Activated T-helper 1 cell treated with Interleukin-2 at 50 U/mL for 16 hours (primary cell): ENCODE measurements at places on chromosomes 6 and 20.

GRCh38 chr6:97405818-97406409, 122.9 kb upstream of the MMS22L start:
- no peak for DNase-seq

DNA sequence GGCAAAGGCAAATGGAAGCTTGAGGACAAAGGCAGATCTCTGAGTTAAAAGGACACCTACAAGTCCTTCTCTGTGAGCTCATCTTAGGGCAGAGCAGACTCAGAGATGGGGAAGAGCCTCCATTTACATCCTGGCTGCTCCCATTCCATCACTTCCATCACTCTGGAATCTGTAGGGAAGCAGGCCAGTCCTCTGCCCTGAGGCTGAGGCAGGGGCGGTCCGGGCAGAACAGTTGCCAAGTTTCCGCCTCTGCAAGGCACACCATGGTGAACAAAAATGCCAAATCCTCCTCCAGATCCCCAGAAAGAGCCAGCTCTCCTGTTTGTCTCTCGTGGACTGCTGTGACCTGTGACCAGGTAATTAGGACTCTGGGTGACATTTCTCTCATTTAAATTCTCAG, 209.6 kb upstream of the SSTR4 start:
- DNase-seq: no peak

GRCh38 chr20:37492945-37493344, 28.1 kb upstream of the NNAT start:
- DNase-seq: no peak

DNA sequence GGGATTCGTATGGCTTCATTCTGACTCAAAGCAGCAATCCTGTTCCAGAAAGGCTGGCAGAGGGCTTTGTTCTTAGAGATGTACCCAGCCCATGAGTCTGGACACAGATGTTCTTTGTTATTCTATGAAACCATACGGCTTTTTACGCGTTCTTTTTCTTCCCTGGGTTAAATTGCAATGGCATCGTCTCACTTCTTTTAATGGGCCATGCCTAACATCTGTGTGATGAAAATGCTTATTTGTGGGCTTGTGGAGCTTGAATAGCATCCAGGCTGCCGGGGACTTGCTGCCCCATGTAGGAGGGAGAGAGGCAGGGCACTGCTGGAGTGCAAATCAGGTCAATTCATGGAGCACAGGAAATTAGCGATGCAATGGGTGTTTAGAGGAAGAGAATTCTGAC, 19.4 kb downstream of the FAM50B start:
- DNase-seq: no peak

GRCh38 chr6:109383438-109383940, 1.2 kb upstream of the CD164 start:
- DNase-seq: no peak

- no peak for DNase-seq
These were observed 60.2 kb downstream of the PYGB start for GRCh38 chr20:25308083-25308491.

GRCh38 chr20:32681175-32682084, 7.7 kb upstream of the C20orf203 start:
- no peak for DNase-seq

- DNase-seq: peak; percentile 43
These were observed 25.6 kb upstream of the FUCA2 start for GRCh38 chr6:143536866-143537691.

- no peak for DNase-seq
These were observed 42.8 kb upstream of the SLC23A2 start for GRCh38 chr20:5044075-5044620.

- DNase-seq: no peak
These were observed 60.9 kb upstream of the MC3R start for GRCh38 chr20:56187534-56188165.

DNA sequence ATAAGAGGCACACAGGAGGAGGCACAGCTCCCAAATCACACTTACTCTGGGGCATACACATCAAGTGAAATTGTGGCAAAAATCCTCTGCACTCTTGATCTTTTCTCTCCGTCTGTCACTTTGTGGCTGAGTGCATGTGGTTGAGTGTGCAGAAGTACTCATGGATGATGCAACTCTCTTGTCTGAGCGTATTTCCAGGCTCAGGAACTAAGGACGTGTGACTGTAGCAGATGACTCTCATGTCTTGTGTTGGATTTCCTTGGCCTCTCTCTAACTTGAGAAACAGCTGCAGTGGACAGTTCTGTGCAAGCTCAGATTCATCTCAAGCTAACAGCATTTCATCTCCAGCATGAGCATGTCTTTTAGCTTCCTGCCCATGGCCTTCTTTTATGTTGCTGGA, 245.4 kb upstream of the FLRT3 start:
- DNase-seq: no peak

DNA sequence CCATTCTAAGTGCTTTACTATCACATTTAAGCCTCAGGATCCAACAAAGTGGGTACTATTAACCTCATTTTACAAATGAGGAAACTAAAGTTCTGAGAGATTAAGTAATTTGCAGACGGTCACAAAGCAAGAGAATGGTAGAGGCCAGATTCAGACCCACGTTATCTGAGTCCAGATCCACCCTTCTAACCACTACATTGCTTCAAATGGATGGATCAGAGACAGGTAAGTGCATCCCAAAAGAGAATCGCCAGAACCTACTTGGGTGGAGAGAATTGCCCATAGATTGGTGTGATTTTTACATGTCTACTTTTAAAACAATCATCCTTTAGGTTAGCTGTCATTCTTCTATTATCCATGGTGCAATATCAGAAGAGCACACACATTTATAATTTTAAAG, 7.1 kb downstream of the MAN1A1 start:
- no peak for DNase-seq

DNA sequence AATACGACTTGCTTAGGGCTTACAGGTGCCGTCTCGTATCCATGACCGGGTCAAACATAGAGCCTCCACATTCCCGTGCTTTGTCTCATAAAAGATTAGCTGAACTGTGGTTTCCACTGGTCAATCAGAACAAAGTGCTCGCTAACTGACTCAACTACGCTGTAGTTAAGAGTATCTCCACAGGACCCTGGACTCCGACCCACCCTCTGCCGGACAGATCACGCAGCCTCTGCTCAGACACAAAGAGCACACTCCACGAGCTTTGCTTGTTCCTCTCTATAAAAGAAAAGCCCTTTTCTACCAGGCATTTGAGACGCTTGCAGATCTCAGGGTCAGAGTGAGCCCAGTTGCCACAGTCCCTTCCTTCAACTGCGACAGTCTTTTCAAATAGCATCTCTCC, 298.7 kb upstream of the CDH4 start:
- no peak for DNase-seq

DNA sequence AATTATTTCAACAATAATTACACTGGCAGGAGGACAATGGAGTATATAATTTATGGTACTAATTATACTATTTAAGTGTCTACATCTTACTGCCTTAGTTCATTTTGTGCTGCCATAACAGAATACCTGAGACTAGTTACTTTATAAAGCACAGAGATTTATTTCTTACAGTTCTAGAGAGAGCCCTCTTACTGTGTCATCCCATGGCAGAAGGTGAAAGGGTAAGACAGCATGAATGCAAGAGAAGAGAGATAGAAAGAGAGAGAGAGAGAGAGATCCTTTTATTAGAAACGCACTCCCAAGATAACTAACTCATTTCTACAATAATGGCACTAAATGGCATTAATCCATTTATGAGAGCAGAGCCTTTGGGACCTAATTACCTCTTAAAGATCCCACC, 314.7 kb downstream of the EPM2A start:
- no peak for DNase-seq

DNA sequence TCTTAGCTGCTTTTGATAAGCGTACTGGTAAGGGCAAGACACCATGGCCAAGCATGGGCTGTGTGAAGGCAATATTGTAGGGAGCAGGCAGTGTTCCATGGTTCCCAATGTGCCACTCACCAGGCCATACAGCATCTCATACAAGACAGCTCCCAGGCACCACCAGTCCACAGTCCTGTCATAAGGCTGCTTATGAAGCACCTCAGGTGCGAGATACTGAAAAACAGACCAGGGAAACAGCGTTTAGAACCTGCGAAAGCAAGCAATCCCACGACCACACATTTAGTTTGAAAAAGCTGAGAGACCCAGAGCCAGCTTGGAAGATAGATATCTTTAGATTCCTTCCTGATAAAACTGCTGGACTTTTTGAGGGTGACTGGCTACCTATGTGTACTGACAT, 119.1 kb upstream of the SLC2A12 start:
- no peak for DNase-seq

DNA sequence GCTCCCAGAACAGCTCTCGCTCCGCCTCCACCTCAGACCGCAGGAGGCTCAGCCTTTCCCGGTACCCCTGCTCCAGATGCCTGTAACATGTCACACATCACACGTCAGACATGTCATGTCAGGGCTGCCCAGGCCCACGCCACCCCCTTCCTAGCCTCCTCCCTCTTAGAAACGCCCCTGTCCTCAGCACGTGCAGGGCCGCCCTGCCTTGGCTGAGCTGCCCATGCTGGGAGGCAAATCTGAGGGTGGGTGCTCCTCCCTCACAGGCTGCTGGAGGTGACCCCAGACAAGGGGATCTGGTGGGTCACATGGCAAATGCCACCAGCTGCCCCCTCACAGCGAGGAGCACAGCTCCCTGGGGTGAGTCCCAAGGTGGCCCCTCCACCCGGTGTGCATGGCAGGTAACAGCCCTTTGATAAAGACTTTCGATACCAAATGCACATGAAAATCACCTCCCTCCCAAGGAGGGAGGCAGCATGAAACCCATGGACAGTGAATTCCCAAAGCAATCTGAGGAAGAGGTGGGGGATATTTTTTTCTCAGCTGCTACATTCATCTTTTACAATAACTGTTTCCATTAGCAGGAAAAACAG, 84.1 kb downstream of the GINS1 start:
- no peak for DNase-seq

GRCh38 chr6:53858913-53859312, 64.1 kb downstream of the LRRC1 start:
- no peak for DNase-seq

DNA sequence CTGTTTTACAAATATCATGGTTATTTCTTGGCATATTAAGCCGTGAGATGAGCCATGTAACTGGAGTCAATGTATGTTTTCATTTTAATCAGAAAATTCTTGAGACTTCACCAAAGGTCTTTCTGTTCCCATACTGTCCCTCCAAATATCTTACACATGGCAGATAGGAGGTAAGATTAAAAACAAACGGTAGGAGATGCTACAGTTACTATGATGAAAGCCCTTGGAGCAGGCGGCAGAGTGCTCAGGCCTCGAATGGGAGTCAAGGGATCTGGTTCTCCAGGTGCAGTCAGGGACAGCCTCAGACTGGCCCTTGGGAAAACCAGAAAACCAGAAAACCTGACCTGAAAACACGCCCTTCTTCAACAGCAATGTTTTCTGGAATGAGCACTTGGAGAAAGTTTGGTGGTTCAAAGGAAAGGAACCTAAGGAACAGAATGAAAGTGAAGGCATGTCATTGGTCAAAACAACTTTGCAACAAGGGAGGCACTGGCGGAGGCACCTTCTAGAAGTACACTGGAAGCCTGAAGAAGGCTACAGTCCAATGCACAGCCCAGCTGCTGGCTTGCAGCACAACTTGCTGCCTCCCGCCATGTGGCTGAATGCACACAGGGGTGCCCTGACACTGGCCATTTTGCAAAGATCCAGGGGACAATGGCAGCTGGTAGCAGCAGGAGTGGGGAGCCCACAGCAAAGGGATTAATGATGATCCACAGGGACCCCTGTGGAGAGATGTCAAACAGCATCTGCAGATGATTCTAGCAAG, 17.4 kb upstream of the FOXO3 start:
- no peak for DNase-seq

- no peak for DNase-seq
These were observed 45.8 kb downstream of the DOP1A start for GRCh38 chr6:83113258-83113657.

GRCh38 chr6:157716251-157716995, 106.6 kb upstream of the SNX9 start:
- DNase-seq: no peak

DNA sequence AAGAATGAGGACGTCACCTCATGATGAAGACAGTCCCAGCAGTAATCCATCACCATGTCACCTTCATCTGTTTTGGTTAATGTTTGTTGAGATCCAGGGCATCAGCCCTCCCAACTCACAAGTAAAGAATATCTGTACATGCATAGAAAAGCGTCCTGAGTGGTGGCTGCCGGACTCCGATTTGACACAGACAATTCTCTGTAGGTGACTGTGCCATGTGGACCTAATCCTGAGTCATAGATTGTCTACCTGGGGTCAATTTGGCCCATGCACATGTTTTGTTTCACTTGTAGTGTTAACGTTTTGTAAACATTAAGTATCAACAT, 168.4 kb upstream of the UST start:
- DNase-seq: no peak

- no peak for DNase-seq
These were observed 71.5 kb downstream of the SLC23A2 start for GRCh38 chr20:4929686-4930397.

DNA sequence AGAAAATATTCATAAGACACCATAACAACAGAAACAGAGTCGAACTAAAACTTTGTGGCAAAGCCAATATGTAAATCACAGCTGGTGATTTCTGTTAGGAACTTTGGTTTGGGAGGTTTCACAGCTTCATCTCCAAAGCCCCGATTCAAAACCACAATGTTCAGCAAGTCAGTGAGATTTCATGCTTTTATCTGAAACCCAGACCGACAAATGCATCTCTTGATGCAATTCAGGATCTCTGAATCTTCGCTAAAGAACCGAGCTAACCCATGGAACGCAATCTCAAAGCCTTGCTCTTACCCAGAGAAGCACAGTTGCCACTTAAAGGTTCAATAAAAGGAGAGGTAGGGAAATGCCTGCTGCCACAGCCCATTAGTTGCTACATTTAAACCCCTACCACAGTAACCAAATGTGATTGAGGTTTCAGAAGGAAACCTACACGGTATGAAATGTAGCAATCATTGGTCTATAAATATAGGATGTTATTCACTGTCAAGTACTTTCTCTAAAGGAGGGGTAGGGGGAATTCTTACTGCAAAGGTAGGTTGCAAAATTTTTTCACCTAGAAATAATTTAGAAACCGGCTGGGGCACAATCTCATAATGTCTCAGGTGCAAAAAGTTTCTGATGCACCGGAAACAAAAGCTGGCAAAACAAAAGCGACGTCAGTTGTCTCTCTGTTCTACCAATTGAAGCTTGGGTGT, 381.0 kb upstream of the ARID1B start:
- no peak for DNase-seq

DNA sequence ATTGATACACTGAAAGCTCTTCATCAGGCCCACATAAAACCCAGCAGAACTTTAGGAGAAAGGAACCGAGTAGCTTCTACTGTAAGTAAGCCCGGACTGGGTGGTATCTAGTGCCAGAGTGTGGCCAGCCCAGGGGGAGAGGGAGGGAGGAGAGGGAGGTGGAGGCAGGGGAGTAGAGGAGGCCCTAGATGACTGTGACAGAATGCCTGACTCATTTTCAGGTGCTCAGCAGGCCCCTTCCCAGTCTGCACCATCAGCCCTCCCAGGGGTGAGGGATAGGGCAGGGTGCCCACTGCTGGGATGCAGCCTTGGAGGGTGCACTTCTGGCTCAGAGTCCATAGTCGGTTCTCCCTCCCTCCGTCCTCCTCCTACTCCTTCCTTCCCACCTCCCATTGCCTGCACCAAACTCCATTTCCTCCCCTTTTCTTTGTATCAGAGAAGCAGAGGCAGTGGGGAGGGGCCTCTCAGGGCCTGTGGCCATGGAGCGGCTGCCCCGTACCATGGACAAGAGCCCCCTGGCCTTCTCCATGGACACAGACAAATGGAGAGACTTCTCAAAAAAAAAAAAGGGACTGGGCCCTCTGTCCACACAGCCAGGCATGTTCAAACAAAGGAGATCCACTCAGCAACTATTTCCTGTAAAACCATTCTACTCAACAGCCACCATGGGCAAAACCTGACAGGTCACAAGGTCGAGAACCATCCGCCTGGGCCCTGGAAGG, 184.9 kb upstream of the SNX9 start:
- DNase-seq: no peak
